SW480 (cell line): ENCODE measurements at places on chromosomes 12 and 14.

DNA sequence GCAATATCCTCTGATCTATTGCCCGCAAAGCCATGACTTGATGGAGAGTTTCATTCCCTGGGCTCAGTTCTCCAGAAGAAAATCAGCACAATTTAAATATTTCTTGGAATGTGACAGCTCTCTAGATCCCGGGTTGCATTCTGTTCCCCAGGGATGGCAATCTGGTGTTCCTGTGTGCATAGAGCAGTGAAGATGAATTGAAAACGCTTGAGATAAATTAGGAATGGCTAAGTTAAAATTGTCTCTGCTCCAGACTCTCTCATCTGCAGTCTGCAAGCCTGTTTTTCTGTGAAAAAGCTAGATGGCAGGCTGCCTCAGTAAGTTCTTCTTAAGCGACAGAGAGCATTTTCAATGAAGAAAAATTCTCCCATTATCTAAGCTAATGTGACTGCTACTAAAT is 582.5 kb upstream of the MGAT4C start:
- no peak for DNase-seq

DNA sequence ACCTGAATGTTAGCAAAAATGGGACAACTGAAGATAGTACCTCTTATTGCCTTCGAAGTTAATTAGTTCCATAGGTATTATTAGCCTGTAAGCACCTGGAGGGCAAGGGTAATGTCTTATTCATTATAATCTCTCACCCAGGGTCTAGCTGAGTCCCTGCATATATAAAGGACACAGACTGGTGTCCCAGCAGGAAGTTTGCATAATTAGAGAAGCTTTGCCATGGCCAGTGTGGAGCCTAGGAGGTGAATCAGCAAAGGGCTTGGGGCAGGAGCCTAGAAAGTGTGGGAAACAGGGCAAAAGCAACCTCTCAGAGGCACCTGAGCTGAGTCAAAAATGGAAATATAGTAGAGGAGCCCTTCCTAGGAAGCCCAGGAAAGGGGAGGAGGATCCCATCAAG is 120.4 kb downstream of the NEDD1 start:
- DNase-seq, result no peak

DNA sequence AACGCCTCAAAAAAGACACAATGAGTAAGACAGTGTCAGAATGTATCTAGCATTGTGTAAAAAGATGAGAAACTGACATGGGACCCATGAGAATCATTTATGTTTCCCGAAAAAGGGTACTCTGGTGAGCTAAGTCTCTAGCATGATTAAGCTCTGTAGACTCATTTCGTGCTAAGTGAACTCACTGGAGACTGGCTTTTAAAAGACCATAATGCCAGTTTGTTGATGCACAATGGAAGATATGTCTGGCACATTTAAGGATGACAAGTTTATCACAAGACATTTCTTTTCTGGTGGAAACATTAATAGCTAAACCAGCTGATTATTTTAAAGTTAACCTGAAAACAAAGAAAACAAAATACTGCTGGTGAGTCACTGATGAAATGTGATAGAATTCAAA is 233.5 kb downstream of the SLC2A13 start:
- DNase-seq, result no peak

DNA sequence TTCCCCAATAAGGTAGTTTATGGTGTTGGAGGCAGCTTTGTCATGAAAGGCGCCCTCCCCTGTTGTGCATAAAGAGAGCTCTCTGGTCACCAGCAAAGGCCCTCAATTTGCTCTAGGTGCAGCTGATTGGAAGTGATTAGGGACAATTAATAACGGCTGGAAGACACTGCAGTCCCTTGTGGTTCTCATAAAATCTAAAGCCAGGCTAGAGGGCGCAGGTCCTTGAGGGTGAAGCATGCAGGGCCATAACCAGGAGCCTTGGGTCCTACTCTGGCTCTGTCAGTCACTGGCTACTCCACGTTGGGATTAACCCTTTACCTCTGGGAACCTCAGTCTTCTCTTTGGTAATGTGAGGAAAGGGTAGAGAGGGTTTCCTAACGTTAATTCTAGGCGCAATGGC is 1.9 kb downstream of the DAAM1 start:
- DNase-seq, result peak; percentile 32

GRCh38 chr12:52207895-52208294 is 16.1 kb upstream of the KRT80 start:
- no peak for DNase-seq

DNA sequence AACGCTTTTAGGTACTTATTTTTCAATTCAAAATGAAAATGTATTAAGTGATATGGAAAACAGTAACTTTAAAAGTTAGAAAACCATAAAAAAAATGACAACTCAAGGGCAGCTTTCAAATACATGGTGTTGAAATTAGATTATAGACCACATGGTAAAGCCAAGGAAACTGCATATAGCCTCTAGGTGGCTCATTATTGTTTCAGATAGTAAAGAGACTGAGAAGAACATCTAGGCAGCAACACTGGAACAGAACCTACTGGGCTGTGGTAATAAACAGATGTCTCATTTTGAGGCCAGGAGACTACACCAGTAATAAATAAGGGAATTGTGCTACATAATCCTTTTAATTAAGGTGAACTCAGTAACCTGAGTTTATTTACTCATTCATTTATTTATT is 13.0 kb downstream of the FBXO33 start:
- no peak for DNase-seq

GRCh38 chr12:106179086-106179485 is 40.3 kb upstream of the NUAK1 start:
- DNase-seq, result no peak
